Uterine smooth muscle cell (primary cell): ENCODE measurements at places on chromosomes 1 and 21. TPM values are rescaled to one million over a fixed set of nuclear protein-coding genes. Genes with fewer than 3 reads are reported as not detected.

The SLC1A7 gene
- 0.12 TPM in 1 of 2 replicates, not detected in the other for total RNA-seq

The LINGO4 gene
- under 0.01 TPM in 1 of 2 replicates, not detected in the other for total RNA-seq

The SLC30A2 gene
- total RNA-seq: not detected in 2 replicates

The AIM2 gene
- total RNA-seq: 0.11 TPM in 1 of 2 replicates, not detected in the other

The F11R gene
- 2.2 and 2.7 TPM in 2 replicates for total RNA-seq

The MAP3K7CL gene
- 11.8 and 19.7 TPM in 2 replicates for total RNA-seq

The MNDA gene
- total RNA-seq: not detected in 2 replicates

The LEMD1 gene
- total RNA-seq: 0.33 TPM in 1 of 2 replicates, not detected in the other

The KRTAP21-2 gene
- total RNA-seq: not detected in 2 replicates

The ENTREP3 gene
- total RNA-seq: 7.6 and 9.6 TPM in 2 replicates

The MANEAL gene
- total RNA-seq: 0.44 and 0.50 TPM in 2 replicates

The RNF187 gene
- total RNA-seq: 75.5 and 148 TPM in 2 replicates

The DPH2 gene
- 11.4 and 14.3 TPM in 2 replicates for total RNA-seq

The VAMP3 gene
- 74.5 and 86.2 TPM in 2 replicates for total RNA-seq

The RXRG gene
- not detected in 2 replicates for total RNA-seq

The IFNLR1 gene
- total RNA-seq: not detected in 2 replicates

The BCL2L15 gene
- 0.11 and 0.12 TPM in 2 replicates for total RNA-seq

The MARK1 gene
- 1.7 and 1.9 TPM in 2 replicates for total RNA-seq
